ENCODE measurements at places on chromosomes 7 and 10. TPM values are rescaled to one million over a fixed set of nuclear protein-coding genes. Genes with fewer than 3 reads are reported as not detected.

DNA sequence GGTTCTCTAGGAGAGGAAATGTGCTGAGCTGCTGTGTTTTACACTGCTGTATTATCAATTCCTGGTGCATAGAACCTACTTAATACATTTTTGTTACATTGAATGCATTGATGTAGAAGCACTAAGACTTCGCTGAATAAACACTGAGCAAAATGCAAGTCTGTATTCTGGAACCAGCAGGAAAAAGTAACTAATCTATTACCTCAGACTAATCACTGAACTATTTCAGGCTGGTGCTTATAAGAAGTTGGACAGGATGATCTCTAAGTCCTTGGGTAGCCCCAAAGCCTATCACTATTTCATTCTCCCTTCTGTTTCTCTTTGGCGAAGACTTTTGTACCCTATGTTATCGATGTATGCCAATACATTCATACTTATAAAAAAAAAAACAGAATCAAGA is 87.2 kb upstream of the LRRTM3 start:
- no peak for DNase-seq

DNA sequence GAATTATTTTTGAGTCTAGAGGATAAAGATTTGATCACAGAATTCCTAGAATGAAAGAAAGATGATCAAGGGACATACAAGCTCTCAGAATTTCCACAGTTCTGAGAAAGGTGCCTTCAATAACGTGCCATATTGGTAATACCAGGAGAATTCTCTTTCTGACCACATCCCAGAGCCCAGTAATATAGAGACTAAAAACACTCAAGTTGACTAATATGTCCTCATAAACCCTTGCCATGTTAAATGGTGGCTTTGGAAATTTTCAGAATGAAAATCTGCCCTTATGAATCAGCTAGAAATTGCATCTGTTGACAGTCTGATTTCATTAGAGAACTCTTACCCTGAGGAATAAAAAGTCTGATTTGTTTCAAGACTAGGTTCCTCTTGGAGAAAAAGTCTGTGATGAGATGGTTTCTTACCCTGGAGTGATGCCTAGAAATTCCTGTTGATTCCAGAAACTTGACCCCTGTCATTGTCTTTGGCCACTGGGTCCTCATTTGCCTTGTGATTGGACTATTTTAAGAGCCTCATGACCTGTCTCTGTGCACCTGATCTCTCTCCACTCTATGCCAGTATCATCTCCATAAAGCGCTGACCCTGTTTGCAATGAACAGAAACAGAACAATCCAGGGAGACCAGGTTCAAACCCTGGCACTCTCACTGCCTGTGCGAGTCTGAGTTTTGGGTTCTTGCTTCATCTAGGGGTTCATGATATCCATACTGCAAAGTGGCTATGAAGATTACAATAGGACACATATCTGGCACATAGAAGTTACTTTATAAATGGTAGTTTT is 3.3 kb downstream of the IL2RA start:
- no peak for DNase-seq

GRCh38 chr10:123746061-123746460 is 79.9 kb downstream of the GPR26 start:
- DNase-seq, result no peak

Gene HEPACAM2
- total RNA-seq, result 1.2 TPM

All from mucosa of gallbladder (tissue), 1 donor.